Stimulated activated CD4-positive, alpha-beta T cell treated with anti-CD3 and anti-CD28 coated beads, Interleukin-15, amount 100 ng/mL, for 1 hour (primary cell): ENCODE measurements at places on chromosomes 12 and 14.

DNA sequence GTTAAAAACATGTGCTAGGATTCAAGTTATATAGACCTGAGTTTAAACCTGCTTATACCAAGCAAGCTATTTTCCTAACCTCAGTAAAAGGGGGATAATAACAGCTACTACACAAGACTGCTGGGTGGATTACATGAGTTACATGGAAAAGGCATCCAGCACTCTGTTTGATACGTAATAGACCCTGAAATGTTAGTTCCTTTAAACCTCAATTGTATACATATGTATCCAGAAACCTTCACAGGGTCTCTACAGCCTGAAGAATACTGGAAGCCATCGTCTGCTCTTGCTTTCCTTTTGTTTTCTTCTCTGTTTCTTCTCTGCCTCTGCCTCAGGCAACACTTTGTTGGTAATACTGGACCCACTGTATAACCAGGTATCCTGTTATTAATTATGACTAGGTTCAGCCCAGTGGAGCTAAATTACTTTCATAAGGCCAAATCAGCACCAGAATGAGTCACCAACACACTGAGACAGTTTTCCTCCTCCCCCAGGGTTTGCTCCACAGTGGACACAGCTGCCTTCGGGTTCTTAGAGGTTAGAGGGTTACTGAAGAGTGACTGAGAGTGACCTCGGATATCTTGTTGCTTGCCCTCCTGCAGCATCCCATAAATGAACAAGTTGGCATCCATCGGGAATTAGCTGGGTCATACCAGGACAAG, 127.1 kb downstream of the CAPZA3 start:
- no peak for DNase-seq

GRCh38 chr12:22533155-22533554, 11.2 kb downstream of the C2CD5 start:
- DNase-seq: no peak

- no peak for DNase-seq
Observed at GRCh38 chr12:29343022-29343799, 37.8 kb downstream of the ERGIC2 start.

- DNase-seq: no peak
Observed at GRCh38 chr14:70890826-70891659, 16.2 kb upstream of the PCNX1 start.

DNA sequence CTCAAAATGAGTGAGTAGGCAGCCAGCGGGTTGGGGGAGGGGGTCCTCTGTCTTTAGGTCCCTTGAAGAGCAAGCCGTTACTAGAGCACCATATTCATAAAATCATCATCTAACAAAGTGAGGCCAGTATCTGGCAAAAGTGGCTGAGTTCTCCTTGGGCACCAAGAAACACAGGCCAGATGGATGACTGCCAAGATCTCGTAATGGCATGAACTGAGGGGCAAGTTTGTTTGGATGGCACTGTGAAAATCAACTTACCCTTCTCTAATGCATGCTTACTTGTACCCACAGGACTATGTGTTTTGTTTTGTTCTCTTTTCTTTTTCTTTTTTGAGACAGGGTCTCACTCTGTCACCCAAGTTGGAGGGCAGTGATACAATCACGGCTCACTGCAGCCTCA, 41.6 kb downstream of the GNPTAB start:
- DNase-seq: no peak

GRCh38 chr14:101849125-101849524, 87.6 kb downstream of the PPP2R5C start:
- no peak for DNase-seq

GRCh38 chr12:108886873-108887629, 7.2 kb downstream of the DAO start:
- no peak for DNase-seq

- DNase-seq: no peak
Observed at GRCh38 chr12:13379531-13380188, 183.1 kb downstream of the EMP1 start.

GRCh38 chr14:36844443-36845195, 183.0 kb downstream of the PAX9 start:
- no peak for DNase-seq

GRCh38 chr12:56234746-56235436, 5.0 kb downstream of the SLC39A5 start:
- DNase-seq: no peak

GRCh38 chr12:48219631-48220030, 16.5 kb upstream of the OR10AD1 start:
- no peak for DNase-seq

DNA sequence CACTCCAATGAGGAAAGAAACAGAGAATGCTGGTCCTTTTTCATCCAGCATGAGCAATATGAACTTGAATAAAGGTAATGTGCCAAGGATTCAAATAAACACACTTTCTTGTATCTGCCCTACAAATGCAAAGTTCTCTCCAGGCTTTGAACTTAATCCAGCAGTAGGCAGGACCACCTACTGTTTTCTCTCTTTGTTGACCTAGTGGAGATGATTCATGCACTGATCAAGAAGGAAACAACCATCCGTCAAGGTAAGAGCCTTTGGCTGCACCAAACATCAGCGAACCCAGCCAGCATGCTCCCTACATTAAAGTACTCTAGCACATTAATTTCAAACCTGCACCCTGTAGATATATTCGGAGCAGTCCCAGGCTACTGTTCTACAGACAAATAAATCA, 489.3 kb downstream of the GALC start:
- DNase-seq: no peak

DNA sequence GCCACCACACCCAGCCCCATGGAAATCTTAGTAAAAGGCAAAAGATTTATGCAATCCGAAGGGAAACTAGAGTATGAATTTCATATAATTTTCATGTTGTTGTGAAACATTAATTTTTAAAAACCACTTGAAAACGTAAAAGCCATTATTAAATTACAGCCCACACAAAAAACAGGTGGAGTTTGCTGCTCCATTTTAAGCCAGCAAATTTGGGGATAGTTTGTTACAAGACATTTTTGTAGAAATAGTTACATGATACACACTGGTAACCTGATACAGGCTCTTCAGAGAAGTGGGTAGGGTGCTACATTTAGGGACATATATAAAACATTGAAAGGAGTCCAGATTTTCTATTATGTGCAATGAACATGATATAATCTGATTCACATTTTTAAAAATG, 17.6 kb downstream of the GNPTAB start:
- no peak for DNase-seq

DNA sequence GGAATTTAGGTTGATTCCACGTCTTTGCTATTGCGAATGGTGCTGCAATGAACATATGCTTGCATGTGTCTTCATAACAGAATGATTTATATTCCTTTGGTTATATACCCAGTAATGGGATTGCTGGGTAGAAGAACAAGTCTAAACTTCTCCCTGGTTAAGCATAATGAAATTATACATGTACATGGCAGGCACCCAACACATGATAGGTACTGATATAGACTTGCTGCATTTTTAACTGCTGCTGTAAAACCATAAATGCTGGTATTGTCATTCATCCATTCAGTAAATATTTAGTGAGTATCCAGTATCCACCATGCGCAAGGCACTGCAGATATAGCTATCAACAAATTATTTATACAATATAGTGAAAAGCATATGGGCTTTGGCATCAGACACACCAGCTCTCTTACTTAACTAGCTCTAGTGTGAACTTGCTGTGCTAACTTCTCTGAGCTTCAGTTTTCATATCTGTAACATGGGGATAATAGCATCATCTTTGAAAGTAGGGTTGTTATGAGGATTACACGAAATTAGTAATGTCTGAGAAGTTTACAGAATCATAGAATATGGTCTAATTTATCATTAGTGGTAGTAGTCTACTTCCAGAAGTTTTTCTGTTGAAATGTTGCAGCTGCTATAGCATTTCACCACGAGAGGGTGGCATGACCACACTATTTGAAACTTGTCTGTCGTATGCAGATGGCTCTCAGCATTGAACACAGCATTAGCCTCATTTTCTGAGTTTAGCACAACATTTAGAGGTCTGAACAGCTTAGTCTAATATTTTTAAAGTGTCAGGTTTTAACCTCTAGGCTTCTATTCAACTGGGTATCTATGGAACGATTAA, 32.0 kb upstream of the SEL1L start:
- no peak for DNase-seq

DNA sequence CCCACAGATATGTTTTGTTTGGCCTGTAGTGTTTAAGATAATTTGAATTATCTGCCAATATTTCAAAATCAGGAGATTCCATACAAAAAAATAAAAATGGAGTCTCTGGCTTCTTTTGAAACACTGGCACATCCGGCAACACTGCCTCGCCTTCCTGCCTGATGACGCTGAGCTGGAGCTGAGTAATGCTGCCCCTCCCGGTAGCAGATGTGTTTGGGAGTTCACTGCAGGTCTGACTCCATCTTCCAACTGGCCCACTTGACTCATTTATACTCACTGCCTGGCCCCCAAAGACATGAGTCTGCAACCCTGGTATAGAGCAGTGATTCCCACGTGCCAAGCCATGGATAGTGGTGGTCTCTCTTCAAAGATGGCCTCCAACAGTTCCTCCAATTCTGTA, 7.4 kb downstream of the CIT start:
- DNase-seq: no peak

- no peak for DNase-seq
Observed at GRCh38 chr14:74402401-74403251, 23.4 kb downstream of the SYNDIG1L start.

GRCh38 chr14:61868846-61869245, 106.6 kb downstream of the SNAPC1 start:
- DNase-seq: no peak

GRCh38 chr12:32043928-32044549, 62.6 kb upstream of the BICD1 start:
- no peak for DNase-seq

DNA sequence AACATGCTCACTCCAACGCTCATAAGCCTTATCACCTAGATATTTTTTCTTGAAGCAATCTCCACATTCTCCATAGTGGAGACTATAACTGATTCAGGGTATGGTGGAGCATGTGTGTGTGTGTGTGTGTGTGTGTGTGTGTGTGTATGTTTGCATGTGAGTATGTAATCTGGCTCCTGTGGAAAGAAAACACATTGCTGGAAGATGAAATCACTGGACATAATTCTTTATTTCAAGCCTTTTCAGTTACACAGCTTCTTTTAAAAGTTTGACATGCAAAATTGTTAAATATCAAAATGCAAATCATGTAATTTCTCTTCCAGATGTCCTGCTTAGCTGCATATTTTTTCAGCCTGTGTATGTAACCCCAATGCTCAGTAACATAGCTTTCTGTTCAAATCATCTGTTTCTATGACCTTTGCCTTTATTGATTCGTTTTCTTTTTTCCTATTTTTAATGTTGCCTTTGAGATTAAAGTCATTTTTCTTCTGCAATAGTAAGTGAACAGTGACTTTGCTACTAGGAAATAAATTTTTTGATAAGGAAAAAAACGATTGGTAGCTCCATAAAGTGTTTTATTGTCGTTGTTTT, 80.5 kb upstream of the BTG1 start:
- DNase-seq: no peak

GRCh38 chr12:10276774-10277173, 30.9 kb upstream of the KLRD1 start:
- DNase-seq: no peak

GRCh38 chr14:24241829-24242443, 487 bp downstream of the TINF2 start:
- no peak for DNase-seq

DNA sequence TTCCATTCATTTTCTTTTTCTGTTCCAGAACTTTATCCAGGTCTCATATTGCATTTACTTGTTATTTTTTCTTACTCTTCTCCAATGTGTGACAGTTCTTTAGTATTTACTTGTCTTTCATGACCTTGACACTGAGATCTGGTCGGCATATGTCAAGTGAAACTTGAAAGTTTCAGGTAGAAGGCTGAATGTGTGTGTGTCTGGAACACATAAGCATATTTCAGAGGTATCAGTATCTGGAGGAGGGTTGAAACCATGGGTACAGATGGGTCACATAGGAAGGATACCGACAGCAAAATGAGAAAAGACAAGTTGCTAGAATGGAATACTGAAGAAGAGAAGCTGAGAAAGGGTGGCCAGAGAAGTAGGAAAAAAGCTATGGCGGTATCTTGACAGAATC, 22.5 kb upstream of the PTGDR start:
- DNase-seq: no peak

DNA sequence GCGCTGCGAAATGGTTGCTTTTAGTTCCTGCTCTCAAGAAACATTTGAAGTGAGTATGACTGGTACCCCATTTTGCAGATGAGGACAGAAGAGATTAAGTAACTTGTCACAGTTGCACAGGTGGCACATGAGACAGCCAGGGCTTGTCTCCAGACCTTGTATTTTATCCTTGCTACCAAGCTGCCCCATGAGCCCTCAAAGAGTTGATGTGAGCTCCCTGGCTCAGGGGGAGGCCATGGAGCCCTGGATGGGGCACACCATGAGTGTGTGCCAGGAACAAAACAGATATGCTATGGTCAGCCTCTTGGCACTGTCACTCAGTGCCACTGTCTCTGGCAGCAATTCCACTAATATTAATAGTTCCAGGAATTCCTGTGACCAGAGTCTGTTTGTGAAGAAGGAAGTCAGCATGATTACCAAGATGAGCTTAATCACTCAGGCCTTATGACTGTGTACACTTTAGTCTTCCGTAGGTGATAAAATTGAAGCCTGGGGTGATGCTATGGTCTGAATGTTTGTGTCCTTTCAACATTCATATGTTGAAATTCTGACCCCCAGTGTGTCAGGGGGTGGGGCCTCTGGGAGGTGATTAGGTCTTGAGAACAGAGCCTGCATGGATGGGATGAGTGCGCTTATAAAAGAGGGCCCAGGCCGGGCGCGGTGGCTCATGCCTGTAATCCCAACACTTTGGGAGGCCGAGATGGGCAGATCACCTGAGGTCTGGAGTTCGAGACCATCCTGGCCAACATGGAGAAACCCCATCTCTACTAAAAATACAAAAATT, 806.8 kb downstream of the AACS start:
- no peak for DNase-seq

GRCh38 chr14:63752449-63753169, 24.7 kb upstream of the SGPP1 start:
- no peak for DNase-seq
